ENCODE measurements at places on chromosomes 3 and 15. TPM values are rescaled to one million over a fixed set of nuclear protein-coding genes. Genes with fewer than 3 reads are reported as not detected.

- DNase-seq = no peak
Observed at GRCh38 chr3:141600331-141600730, 113.5 kb downstream of the RASA2 start.

Gene LRRC31
- total RNA-seq = not detected

DNA sequence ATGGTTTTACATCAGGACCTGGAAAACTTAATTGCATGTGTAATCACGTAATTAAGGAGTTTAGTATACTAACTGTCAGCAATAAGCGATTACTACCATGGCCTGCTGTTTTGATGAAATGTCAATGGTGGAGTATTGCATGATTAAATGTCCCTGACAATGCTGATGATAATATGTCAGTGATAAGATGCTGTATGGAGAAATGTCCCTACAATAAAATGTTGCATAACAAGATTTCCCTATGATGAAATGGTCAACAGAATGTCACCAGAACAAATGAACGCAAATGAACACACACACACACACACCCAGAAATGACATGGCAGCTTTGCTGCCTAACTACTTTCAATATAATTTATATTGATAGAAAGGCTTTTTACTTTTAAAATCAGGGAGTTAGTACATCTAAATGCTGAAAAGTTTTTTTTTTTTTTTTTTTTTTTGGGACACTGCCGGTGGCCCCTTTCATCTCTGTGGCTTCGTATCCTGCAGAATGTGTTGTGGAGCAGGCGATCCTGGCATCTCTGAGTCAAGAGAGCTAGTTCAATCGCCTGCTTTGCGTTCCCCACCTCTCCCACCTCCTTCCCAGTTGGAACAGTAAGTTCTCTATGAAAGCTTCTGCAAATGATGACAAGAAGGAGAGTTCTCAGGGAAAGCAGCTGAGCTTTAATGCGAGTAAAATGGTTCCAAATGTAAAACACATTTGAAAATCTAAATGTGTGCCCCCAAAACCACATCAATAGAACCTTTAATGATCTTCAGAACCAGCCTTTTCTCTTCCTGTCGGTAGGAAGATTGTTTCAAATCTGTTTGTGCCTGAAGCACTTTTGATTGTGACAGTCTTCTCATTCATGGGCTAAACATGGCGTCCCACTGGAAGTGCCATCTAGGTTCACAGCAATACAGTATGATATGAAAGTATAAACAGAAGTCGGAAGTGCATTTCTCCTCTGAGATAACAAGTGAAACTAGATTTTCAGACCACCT is 170.1 kb upstream of the GBE1 start:
- DNase-seq = peak; percentile 48

Gene RETNLB
- total RNA-seq = not detected

DNA sequence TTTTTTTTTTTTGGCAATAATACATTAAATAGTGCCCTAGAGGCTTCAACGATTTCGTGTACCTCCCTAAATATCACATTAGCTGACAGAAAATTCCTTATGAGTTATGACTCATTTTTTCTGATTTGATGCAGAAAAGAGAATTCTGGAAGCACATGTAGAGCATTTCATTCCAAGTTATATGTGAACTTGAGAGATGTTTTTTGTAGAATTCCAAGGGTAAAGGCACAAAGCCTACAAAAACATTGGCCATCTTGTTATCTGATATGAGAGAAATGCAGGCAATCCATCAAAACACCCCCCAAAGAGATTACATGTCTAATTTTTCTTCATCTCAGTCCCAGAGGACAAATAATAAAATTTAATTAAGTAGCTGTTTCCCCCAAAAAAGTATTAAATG is 6.7 kb upstream of the PFN2 start:
- no peak for DNase-seq

DNA sequence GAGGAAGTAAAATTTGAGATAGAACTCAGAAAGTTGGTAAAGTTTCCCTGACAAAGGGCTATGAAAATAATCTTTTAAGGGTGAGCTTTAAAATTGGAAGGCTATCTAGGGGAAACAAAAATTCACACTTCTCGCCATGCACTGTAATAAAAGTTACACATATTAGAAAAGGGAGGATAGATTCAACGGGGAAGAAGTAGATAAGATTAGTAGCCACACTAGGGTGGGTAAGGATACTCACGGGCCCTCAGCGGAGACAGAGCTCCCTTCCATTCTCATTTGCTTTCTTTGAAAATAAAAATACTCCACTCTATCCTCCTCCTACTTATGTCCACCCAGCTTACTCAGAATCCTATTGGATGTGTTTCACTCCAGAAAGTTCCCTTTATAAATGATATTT is 691.3 kb upstream of the NR2F2 start:
- DNase-seq = no peak

Gene A4GNT
- total RNA-seq = not detected

Gene DAZL
- total RNA-seq = not detected

Gene DYNC1LI1
- total RNA-seq = 53.6 TPM

DNA sequence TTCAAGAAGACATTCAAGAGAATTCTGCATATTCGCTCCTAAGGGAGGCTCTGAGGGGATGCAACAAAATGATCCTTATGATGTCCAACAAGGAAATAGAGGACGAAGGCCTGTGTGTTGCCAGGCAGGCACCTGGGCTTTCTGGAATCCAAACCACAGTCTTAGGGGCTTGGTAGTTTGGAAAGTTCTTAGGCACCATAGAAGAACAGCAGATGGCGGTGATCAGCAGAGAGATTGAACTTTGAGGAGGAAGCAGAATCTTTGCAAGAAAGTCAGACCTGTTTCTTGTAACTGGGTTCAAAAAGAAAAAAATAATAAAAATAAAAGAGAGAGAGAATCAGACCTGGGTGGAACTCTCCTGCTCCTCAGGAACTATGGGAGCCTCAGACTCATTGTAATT is 11.7 kb upstream of the ATG7 start:
- DNase-seq = no peak

Gene NCBP2
- 29.8 TPM for total RNA-seq

Gene ZBED2
- total RNA-seq = not detected

Gene HTD2
- 14.7 TPM for total RNA-seq

DNA sequence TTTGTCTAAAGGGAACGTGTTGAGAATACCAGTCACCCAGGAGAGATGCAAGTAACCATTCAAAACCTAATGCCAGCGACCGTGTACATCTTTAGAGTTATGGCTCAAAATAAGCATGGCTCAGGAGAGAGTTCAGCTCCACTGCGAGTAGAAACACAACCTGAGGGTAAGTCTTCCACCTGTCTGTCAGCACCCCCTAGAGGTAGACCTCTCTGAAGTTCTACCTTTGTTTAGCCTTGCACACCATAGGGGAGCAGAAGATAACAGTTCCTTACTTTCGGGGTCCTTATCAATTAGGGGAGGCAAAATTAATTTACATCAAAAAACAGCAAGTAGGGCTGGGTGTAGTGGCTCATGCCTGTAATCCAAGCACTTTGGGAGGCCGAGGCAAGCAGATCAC is 124.4 kb downstream of the HCN4 start:
- DNase-seq = no peak

Gene SLC12A1
- not detected for total RNA-seq

Gene MLF1
- total RNA-seq = 191 TPM

GRCh38 chr15:35557544-35557943 is 11.6 kb upstream of the DPH6 start:
- DNase-seq = no peak

DNA sequence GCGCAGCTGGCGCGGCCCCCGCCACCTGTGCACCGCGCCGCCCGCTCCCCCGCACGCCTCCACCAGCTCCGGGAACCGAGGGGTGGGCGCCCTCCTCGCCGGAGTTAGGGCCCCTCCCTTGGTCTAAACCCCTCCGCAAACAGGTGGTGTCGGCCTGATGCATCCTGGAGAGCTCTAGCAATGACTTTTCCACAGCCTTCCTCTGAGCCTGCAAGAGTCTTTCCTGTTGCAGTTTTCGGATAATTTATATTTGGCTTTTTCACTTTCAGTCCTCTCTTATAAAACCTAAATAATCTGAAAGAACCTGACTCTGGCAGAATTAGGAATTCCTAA is 334 bp upstream of the IGSF11 start:
- DNase-seq = no peak

Data from Right ventricle myocardium inferior (tissue), 1 donor.